Stimulated activated CD8-positive, alpha-beta memory T cell treated with anti-CD3 and anti-CD28 coated beads, Interleukin-12 subunit alpha, Interleukin-12 subunit beta, amount 100 ng/mL, for 4 hours (primary cell): ENCODE measurements at places on chromosomes 3 and 15.

DNA sequence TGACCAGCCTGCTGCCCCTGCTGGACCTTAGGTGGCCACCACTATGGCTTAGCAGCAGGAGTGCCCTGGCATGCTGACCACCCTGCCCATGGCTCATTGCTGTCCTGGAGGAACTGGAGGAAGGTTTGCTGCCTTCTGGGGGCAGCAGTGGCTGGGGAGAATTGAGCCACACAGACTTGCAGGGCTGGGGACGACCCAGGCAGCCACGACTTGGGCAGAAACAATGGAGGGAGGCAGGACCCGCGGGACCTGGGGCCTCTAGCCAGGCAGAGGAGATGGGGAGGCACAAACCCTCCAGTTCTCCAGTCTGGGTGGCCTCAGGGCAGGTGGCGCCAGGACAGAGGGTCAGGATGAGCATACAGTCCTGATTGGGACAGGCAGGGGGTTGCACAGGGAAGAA is 32.8 kb downstream of the ADAMTS7 start:
- DNase-seq, result no peak

DNA sequence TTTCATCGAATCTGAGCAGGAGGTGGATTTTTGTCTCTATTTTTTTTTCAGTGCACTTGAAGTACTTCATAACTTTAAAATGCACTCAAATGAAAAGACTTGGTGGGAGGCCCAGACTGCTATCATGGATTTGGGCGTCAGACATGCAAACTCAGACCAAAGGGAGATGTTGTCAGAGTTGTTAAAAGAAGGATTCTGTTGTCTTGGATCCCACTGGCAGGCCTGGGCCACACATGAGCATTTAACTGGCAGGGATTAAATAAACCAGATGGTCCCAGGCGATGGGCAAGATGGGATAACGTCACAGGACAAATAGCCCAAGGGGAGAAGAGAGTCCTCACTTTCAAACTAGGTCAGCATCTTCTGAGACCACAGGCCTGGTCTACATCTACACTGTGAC is 15.4 kb downstream of the RTP1 start:
- DNase-seq, result no peak

DNA sequence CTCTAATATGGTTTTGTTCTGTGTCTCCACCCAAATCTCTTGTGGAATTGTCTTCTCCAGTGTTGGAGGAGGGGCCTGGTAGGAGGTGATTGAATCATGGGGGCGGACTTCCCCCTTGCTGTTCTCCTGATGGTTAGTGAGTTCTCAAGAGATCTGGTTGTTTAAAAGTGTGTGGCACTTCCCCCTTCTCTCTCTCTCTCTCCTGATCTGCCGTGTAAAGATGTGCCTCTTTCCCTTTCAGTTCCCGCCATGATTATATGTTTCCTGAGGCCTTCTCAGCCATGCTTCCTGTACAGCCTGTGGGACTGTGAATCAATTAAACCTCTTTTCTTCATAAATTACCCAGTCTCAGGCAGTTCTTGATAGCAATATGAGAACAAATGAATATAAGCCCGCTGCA is 33.1 kb downstream of the RETNLB start:
- DNase-seq, result no peak

- no peak for DNase-seq
These were observed 49.4 kb upstream of the ACVR2B start for GRCh38 chr3:38404286-38404685.

DNA sequence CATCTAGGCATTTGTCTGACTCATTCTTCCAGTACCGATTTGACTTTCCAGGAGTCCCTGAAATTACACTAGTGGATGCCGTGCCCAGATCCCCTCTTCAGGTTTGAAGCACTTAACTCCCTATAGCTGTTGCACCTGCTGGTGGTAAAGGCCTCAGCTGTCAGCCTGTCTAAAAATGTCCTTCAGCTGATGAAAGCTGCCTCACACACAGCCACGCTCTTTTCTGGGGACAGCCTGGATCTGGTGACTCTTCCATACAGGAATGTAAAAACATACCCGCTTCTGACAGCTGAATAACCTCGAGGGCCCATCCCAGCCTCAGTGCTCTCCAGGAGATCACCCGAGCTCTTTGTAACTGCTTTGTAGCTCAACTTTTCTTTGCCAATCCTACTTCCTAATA is 534.1 kb upstream of the GRM7 start:
- DNase-seq, result no peak
